Stimulated activated CD4-positive, alpha-beta T cell treated with anti-CD3 and anti-CD28 coated beads, TNF-alpha, amount 100 ng/mL, for 1 hour (primary cell): ENCODE measurements at places on chromosomes 13 and 19.

- DNase-seq = no peak
Measured at GRCh38 chr19:4910594-4911281, 1.4 kb downstream of the UHRF1 start.

DNA sequence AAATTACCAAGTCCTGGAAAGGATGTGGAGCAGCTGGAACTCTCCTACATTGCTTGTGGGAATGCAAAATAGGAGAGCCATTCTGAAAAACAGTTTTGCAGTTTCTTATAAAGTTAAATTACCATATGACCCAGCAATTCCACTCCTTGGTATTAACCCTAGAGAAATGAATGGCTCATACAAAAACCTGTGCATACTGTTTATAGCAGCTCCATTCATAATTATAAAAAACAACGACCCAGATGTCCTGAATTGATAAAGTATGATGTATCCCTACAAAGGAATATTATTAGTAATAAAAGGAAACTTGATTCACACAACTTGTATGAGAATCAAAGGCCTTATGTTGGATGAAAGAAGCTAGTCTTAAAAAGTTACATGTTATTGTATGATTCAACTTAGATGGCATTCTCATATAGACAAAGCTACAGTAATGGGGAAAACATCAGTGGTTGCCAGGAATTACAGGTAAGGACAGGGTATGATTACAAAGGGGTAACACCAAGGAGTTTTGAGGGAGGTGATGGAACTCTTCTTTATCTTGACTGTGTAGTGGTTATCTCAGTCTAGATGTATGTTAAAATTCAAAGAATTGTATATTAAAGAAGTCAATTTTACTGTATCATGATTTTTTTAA lies 35.4 kb downstream of the GPR180 start:
- no peak for DNase-seq

GRCh38 chr13:51021811-51022210 lies 89.3 kb downstream of the C13orf42 start:
- DNase-seq = no peak

DNA sequence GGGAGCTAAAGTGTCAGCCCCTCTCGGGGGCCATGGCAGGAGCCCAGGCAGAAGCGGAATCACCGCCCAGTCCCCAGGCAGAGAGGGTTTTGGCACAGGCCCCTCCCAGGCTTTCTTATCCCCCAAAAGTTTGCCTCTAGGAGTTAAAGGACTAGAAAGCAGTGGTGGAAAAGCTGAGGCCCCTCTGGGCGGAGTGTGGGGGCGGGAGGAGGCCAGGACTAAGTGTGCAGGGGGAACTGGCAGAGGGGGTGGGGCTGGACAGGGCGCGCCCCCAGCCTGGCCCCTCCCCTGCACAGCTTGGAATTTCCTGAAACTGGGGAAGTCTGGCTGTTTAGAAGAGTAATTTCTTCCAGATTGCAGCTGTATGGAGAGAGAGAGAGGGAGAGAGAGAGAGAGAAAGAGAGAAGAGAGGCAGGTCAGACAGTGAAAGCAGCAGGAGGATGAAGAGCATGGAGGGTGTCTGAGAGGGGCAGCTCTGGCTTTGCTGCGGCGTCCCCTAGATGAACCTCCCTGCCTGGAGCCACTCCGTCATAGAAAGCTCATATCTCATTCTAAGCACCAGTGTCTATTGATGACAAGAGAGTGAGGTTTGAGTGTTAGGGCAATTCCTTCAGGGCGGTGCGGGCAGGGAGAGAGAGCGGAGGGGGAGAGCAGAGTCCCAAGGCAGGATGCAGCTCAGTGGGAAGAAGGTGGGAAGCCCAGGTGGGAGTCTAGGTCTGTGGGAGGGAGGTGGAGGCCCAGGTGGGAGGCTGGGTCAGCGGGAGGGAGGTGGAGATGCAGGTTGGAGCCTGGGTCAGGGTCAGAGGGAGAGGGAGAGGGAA lies at the start of gene CDC42EP5:
CDC42EP5 (minus strand) TSS at position 226 of the 821 bp plus-strand sequence. CDS start 7,749 bp downstream, outside the sequence.
- DNase-seq = no peak

DNA sequence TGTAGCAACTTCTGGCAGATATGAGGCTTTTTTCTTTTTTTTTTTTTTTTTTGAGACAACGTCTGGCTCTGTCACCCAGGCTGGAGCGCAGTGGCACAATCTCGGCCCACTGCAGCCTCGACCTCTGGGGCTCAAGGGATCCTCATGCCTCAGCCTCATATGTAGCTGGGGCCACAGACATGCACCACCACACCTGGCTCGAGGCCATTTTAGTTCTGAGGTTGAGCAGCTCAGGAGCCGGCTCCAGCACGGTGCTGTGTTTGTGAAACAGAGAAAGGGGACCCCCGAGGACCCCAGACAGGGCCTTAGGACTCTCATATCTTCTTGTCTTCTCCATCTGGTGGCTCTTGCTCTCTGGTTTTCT lies 3.4 kb upstream of the FLT3LG start:
- DNase-seq = no peak

GRCh38 chr19:28948566-28948965 lies 264.4 kb downstream of the UQCRFS1 start:
- no peak for DNase-seq

DNA sequence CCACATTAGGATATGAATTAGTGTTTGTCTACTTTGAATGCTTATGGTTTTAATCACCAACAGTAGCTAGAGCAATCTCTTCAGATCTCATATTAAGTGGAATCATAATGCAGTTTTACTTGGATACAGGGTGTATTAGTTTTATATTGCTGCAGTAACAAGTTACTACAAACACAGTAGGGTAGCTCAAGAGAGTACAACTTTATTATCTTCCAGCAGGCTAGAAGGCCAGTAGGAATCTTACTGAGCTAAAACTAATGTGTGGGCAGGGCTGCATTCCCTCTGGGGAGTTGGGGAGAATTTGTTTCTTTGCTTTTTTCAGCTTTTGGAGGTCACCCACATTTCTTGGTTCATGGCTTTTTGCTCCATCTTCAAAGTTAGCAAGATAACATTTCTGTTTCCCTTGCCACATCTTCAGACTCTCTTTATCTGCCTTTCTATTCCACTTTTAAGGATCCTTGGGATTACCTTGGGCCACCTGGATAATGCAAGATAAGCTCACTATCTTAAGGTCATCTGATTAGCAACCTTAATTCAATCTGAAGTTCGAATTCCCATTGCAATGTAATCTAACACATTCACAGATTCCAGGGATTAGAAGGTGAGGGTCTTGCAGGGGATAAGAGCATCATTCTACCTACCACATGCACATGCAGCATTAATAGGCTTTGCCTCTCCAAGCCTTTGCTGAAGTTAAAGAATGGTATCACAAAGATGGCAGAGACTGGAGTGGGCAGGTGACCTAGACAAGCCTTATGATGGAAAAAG lies 134.1 kb upstream of the SLC10A2 start:
- DNase-seq = no peak

DNA sequence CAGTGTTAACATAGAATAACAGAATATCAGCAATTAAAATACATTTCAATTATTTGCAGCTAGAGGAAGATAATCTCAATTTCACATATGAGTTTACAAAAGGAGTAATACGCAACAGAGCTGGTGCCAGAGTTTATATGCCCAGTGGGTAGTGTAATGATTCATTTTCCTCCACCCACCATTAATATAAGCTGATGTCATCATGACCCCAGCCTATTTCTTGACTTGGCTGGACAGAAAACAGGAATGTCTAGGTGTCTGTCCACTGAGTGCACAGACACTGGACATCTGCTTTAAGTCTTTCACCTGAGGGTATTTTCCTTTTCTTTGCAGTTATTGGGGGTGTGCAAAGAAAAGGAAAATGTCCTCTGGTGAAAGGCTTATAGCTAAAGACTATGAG lies 335.5 kb downstream of the TBC1D4 start:
- DNase-seq = no peak

DNA sequence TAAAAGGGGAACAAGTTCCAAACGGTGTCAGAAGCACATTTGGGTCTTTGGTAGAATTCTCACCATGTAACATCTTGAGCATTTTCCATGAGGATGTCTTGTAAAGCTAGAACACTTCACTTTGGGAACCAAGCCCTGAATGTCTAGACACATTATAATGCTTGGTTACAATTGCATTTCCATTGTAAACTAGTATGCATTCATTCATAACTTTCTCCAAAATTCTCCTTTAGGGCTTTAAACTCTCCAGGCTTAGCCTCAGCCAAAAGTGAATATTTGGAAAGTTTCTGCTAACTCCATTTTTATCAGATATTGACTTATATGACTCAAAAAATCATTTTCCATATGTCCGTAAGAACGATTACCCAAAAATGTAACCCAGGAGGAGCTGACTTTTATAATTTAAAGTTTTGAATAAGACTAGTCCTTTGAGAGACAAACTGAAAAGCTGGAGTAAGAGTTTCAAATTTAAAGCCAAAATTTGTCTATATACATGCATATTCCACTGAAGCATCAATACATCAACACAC lies 1170.4 kb downstream of the EFNB2 start:
- DNase-seq = no peak

DNA sequence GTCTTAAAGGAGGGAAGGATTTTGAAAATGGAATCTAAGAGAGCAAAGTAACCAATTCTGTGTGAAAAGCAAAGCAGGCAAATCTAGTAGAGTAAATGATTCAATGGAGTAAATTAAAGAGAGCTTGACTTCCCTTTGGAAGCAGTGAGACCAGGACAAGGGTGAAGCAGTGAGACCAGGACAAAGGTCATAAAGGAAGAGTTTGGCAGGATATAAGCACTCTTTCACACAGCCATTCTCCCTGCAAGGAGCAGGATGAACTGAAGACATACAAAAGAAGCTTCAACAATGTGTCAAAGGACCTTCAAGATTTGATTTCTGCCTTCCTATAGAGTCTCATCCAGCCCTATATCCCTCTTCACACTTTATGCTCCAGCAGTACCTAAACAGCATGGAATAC lies 123.8 kb downstream of the ENOX1 start:
- DNase-seq = no peak

GRCh38 chr13:25874907-25875306 lies 176.9 kb downstream of the SHISA2 start:
- no peak for DNase-seq

GRCh38 chr13:111451402-111451801 lies 131.0 kb downstream of the TEX29 start:
- DNase-seq = no peak

GRCh38 chr13:96075953-96076543 lies 13.9 kb upstream of the HS6ST3 start:
- no peak for DNase-seq

DNA sequence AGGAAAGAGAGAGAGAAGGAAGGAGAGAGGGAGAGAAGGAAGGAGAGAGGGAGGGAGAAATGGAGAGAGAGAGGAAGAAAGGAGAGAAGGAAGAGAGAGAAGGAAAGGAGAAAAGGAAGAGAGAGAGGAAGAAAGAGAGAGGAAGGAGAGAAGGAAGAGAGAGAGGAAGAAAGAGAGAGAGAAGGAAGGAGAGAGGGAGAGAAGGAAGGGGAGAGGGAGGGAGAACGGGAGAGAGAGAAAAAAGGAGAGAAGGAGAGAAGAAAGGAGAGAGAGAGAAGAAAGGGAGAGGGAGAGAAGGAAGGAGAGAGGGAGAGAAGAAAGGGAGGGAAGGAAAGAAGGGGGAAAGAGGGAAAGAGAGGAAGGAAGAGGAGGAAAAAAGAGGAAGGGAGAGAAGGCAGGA lies 1070.7 kb downstream of the UQCRFS1 start:
- DNase-seq = no peak

GRCh38 chr19:1336079-1336684 lies 47.5 kb upstream of the NDUFS7 start:
- DNase-seq = no peak

DNA sequence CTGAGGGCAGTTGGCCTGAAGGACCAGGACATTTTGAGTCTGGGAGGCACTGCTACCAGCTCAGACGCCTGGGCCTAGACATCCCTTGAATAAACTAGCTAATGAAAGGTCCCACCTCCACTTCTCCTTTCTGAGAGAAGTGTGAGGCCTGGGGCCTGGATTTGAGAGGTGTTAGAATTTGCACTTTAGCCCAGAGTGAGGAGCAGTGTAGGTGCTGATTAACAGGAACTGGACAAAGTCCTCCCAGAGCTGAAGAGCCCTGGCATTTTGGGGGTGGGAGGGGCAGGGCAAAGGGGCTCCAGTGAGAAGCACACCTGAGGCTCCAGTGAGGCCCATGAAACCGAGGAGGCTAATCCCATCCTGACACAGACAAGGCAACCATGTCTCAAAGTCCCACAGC lies 15.2 kb upstream of the SLC1A5 start:
- no peak for DNase-seq

- no peak for DNase-seq
Measured at GRCh38 chr19:13796301-13797057, 1.2 kb downstream of the ZSWIM4 start.

DNA sequence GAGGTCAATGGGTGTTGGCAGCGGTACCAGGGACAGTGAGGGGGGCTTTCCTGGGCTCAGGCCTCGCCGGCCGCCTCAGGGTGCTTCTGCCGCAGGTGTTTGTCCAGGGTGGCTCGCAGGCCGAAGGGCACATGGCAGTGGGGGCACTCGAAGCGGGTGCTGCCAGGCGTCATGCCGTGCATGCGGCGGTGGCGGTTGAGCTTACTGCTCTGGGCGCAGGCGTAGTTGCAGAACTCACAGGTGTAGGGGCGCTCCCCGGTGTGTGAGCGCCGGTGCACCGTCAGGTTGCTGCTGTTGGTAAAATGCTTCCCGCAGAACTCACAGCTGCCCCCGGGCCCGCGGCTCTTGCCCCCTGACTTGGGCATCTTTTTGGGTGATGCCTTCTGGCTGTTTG lies 4.7 kb downstream of the ZNF296 start:
- DNase-seq = no peak

- DNase-seq = no peak
Measured at GRCh38 chr19:44648631-44649251, 5.0 kb downstream of the PVR start.

- DNase-seq = no peak
Measured at GRCh38 chr13:41960211-41960636, 685 bp downstream of the VWA8 start.

DNA sequence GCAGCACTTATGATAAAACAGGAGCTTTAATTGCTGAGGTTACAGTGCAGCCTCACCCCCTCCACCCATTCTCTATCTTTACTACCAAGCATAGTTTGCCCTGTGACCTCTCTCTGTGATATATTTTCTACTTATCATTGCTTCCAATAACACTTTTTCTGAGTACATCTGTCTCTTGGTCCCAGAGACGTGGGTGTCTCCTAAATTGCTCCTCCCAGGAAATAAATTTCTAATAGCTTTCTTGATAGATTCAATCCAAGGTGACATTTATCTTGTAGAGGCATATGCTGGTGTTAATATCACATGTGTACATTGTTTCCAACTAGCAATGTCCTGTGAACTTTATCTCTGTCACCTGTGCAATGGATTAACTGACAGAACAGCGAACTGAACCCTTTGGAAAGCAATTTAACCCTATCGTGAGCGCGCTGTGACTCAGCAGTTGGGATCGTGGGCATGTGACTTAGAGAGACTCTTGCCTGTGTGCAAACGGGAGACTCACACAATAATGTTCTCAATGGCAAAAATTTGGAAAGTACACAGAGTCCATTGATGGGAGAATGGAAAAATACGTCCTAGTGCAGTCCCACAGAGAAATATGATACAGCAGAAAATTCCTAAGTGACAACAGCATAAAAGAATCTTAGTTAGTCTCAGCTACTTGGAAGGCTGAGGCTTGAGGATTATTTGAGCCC lies 7.0 kb upstream of the MAP2K2 start:
- no peak for DNase-seq

DNA sequence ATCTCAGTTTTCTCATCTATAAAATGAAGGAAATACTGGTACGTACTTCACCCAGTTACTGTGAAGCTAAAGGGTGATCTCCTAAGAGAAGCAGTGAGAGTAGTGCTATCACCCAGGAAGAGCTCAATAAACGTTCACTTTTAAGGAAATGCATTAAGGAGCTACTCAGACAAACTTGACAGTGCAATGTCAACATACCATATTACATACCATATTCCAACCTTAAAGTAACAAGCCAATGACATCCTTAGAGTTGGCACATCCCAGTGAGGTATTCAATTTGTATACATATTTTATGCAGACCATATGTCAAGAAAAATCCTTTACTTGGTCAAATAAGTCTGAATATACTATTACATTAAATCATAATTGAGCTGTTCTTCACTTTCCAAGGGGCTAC lies 7.0 kb downstream of the TBC1D4 start:
- no peak for DNase-seq
